NCI-H82 (cell line): ENCODE measurements at places on chromosomes 7 and 10.

- no peak for DNase-seq
Measured at GRCh38 chr10:69739634-69740033, 62.1 kb upstream of the COL13A1 start.

DNA sequence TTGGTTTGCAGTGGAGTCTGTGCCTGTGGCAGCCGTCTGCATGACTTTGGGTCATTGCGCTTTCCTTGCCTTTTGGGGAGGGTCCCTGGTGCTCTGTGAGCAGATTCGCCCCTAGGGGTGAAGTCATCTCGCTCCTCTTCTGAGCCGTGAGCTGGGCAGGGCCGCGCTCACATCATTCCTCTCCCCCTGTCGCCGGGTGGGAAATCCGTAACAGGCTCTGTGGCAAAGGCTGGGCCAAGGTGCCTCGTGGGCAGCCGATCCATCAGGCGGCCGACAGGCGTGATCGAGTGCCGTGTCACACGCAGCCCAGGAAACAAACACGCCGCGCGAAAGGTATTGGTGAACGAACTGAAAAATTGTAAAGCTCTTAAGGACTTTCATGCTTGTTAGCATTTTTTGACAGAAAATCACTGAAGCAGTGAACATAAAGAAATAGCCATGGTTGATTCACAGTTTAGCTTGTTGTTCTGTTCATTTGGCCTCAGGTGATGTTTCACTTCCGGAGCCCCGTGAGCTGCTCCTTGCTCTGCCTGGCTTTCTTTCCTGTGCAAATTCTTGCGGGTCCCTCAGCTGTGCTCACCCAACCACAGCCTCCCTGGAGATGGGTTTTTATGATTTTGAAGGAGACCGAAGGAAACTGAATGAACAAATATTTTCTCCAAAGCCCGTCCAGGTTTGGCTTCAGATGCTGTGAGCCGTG lies 122.1 kb downstream of the NKX6-2 start:
- no peak for DNase-seq

GRCh38 chr7:127332880-127333279 lies 59.6 kb downstream of the ZNF800 start:
- no peak for DNase-seq

GRCh38 chr7:30930621-30931020 lies 19.0 kb downstream of the AQP1 start:
- DNase-seq: no peak
